H54 (cell line): ENCODE measurements at places on chromosomes 12 and 14.
A peak's percentile ranks its signal among the peaks of the same experiment; 100 is the strongest.

DNA sequence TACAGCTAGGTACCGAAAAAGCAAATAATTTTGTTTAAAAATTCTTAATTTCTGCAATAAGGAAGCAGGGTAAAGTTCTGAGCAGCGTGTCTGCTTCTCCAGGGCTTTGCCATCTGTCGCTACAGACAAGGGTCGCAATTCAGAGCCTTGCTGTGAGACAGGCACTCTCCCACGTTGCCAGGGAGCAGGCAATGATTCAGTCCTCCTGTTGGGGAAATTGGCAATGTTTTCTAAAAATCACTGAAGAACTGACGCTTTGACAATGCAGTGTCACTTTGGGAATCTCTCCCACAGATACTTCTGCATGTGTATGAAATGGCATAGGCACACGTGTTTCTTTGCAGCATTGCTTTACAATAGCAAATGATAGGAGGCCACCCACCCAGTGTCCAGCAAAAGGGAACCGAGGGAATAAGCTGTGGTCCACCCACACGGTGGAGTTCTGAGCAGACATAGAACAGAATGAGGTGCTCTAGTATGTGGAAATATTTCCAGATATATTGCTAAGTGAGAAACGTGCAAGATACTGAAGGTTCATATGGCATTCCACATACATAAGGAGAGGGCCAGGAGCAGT, 16.0 kb upstream of the HIP1R start:
- no peak for DNase-seq

DNA sequence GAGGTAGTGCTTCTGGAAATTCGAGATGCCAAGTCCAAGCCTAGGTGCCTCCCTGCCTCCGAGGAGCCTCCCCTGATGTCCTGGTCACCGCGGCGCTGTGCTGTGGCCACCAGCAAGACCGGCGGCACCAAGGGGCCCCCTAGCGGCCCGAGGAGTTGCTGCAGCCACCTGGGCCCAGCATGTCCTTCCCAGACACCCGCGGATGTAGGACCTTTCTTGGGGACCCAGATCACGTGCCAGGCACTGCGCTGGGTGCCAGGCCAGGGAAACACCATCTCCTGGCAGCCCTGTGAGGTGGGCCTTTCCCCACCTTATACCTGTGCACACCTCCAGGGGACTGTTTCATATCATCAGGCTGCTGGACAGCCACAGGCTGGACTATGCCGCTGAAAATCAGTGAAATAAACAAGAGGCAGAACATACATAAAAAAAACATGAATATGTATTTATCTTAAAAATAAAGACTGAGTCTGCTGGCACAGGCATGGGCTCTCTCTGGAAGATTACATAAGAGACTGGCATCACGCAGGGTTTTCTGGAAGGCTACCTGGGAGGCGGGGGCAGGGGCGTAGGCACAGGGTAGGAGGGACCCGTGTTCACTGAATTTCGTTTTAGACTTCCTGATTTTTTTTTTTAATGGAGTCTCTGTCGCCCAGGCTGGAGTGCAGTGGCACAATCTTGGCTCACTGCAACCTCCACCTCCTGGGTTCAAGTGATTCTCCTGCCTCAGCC, 15.9 kb upstream of the HHIPL1 start:
- peak; percentile 88 for DNase-seq

- DNase-seq: no peak
Observed at GRCh38 chr14:77979171-77979570, 179.3 kb downstream of the ADCK1 start.

GRCh38 chr14:96906434-96906833, 109.3 kb downstream of the VRK1 start:
- no peak for DNase-seq

DNA sequence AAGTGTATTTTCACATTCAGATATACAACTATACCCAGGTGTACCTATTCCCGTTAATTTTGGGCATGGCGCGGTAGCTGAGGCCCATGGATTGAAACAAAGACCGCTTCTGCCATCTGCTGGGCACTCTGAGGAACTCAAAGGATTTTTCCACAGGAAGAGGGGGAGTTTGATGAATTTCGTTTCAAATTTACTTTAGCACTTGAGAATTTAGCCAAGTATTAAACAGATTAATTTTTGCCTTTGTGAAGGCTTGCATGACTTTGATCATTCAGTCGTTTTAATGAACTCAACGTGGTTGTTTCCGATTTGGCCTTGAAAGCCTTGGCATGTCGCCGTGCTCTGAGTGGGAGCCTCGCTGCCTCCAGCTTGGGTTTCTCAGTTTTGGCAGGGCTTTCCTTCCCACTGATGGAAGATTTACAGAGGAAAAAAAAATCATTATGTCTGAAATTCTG, 153.2 kb upstream of the DDHD1 start:
- peak; percentile 22 for DNase-seq

DNA sequence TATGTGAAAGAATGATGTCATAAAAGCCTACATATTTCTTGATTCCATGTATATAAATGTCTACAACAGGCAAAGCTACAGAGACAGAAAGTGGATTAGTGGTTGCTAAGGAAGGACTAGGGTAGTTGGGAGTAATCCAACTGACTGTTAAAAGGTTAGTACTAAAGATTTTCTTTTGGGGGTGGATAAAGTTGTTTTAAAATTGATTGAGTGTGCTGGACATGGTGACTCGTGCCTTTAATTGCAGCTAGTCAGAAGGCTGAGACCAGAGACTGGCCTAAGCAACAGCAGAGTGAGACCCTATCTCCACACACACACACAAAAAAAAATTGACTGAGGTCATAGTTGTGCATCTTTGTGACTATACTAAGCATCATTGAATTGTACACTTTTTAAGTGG, 234.3 kb downstream of the C12orf50 start:
- no peak for DNase-seq

DNA sequence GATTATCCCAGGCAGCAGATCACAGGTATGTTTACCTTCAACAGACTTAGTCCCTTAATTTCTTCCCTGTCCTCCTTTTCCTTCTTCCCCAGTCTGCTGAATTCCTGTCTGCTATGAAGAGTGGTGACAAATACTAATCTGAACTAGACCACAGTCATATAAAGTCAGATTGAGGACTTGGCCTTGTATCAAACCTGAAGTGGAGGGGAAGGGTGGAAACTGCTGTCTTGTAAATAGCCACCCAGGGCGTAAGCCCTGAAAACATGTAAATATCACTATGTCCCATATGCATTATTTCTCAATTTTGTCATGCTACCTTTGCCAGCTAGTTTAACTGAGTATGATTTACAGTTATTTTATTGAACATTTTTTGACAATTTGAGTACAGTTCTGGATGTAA, 368.0 kb downstream of the CCDC91 start:
- no peak for DNase-seq

DNA sequence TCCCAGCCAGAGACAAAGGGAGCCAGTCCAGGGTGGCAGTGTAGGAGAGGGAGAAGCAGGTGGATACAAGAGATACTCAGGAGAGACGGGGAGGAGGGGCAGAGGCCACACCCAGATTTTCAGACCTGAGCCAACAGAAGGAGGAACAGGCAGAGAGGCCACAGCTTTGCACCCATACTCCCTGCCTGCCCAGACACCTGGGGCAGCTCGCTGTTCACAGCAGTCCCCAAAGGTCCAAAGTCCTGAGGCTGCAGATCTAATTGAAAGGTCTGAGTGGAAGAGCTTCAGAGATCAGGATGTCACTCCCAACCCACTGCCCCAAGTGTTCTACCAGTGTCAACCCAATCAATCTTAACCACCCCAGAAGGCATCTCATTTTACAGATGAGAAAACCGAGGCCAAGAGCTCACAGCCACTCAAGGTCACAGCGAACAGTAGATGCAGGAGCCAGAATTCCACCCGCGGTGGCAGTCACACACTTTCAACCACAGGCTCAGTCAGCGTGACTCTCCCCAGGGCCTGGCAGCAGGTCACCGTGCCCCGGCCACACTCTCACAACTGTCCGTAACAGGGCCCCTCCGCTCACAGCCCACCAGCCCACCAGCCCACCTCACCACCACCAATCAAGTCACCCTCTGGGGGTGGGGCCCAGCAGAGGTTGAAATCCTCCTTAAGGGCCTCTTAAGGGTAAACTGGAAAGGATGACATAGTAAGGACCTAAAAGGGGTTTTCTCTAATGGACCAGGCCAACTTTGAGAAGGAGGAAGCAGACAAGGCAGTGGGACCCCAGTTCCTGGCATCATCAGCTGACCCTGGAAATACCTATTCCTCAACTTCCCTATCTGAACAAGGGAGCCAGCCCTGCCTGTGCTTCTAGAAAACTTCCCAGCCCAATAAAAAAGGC, 33.3 kb downstream of the ACTN1 start:
- no peak for DNase-seq

- DNase-seq: peak; percentile 14
Observed at GRCh38 chr14:59126714-59127436, 61.6 kb upstream of the DAAM1 start.

- DNase-seq: no peak
Observed at GRCh38 chr14:35419429-35419841, 14.9 kb upstream of the NFKBIA start.

GRCh38 chr14:100201701-100202100, 37.2 kb upstream of the YY1 start:
- DNase-seq: no peak

GRCh38 chr12:51378749-51379148, 12.5 kb downstream of the GALNT6 start:
- DNase-seq: no peak

DNA sequence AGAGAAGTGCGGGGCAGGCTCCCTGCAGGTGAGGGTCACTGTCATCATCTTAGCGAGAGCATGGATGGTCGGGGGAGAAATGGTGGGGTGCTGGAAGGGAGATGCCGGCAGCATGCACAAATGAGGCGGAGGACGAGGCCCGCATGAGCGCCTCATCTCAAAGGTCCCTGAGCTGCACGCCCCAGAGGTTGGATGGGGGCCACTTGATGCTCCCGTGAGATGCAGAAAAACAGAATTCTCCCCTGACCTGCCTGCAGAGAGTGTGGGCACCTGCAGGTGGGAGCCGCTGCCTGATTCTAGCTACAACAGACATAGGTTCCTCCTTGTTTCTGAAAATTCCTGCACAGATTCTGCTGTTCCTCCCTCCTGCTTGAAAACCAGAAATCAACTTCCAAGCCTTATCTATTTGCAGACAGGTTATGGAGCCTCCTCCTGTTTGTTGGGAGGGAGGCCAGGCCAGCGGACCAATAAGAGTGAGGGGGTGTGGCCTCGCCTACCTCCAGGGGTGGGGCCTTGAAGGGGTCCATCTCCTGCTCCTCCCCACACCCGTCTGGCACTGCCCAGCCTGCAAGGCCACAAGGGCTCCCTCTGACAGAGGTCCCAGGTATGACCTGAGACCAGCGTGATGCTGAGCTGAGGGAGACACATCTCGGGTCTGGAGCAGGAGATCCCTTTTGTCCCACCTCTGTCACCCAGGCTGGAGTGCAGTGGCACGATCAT, 67.2 kb downstream of the KDM2B start:
- peak; percentile 91 for DNase-seq

GRCh38 chr12:106999446-106999845, 12.5 kb upstream of the MTERF2 start:
- no peak for DNase-seq

DNA sequence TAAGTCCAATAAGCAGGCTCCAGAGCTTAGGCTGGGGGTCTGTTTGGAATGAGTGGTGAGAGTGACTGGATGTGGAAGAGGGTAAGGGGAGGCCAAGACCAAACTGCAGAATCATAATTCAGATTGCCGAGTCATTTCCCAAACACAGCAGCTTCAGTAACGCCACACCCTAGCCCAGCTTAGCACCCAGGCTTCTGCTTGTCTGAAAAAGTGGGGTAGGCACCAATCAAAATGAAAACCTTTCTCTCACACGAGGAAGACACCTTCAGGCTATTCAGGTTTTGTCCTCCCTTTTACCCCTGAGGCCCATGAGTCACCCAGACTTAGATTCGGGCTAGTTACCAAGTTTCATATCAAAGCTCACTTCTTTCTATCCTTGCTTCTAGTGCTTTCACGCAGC, 306.1 kb downstream of the DAD1 start:
- no peak for DNase-seq

DNA sequence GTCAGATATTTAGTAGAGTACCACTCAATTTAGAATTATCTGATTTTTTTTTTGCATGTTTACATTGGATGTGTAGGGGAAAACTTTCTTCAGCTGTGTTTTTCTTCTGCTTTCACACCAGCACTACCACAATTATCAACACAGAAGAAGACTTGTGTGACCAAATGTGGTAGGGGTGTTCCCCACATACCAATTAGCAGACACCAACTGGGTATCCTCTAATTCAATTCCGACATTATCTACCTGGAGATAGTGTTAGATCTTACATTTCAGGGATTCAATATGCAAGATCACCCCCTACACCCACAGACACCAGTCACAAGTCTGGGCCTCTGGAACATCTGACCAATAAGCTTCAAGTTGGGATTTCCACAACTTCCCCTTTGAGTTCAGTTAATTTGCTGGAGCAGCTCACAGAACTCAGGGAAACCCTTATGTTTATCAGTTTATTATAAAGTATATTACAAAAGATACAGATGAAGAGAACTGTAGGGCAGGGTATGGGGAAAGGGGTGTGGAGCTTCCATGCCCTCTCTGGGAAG, 4.1 kb upstream of the KLRG1 start:
- DNase-seq: no peak

GRCh38 chr12:104407438-104407837, 49.3 kb upstream of the CHST11 start:
- no peak for DNase-seq

GRCh38 chr14:98161356-98161755, 1110.6 kb downstream of the BCL11B start:
- no peak for DNase-seq

GRCh38 chr12:4268329-4269181, 5.0 kb upstream of the CCND2 start:
- no peak for DNase-seq

- DNase-seq: no peak
Observed at GRCh38 chr14:32109676-32110547, 32.8 kb downstream of the ARHGAP5 start.

DNA sequence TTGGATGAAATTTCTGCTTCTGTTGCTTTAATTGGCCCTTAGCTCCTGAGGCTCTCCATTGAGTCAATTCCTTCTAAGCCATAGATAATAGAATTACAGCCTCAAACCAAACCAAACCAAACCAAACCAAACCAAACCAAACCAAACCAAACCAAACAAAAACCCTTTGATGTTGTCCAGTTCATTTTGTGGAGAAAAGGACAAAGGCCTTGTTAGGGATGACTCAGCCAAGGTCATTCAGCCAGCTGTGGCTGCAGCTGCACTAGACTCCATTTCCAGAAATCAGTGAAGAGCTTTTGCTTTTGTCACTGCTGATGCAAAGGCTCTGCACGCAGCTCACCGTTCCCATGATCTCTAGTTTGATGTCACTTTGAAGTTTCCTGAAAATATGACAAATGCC, 82.2 kb upstream of the RMST start:
- DNase-seq: no peak
